ENCODE measurements at places on chromosomes 6 and 20.

- no peak for DNase-seq
Measured at GRCh38 chr6:79778816-79779215, 147.7 kb downstream of the SH3BGRL2 start.

GRCh38 chr6:16043171-16044135, 85.4 kb upstream of the MYLIP start:
- no peak for DNase-seq

GRCh38 chr20:13265941-13266340, 44.9 kb downstream of the ISM1 start:
- DNase-seq = no peak

- DNase-seq = no peak
Measured at GRCh38 chr6:100101644-100102043, 107.6 kb upstream of the MCHR2 start.

GRCh38 chr6:36603222-36604089, 9.3 kb downstream of the SRSF3 start:
- no peak for DNase-seq

- DNase-seq = no peak
Measured at GRCh38 chr20:33936656-33937055, 57.1 kb upstream of the RALY start.

DNA sequence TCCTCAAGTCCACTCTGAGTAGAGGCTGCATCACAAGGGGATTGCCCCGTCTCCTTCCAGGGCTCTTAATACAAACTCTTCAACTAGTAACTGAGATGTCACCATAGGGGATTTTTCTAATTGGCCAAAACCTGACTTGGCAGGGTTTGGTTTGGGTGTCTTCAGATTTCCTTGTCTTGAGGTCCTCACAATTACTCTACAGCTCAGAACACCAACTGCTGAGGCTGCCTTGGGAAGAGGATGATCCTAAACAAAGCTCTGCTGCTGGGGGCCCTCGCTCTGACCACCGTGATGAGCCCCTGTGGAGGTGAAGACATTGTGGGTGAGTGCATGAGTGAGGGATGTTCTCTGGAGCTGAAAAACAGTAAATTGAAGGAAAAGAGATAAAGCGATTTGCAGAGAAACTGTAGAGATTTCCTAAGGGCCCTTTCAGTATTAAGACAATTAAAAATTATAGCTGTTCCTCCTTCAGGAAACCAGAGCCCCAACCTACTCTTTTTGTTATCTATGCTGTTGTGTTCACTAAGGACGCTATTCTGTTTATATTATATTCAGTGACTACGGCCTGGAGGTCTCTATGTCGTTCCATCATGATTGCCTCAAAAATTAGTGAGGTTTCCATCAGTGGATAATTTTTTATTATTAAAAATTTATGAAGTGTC, at the start of gene HLA-DQA1:
Gene HLA-DQA1, plus strand, starts transcription at position 188 of the 662 bp plus-strand sequence. Its CDS starts 53 bp downstream, at position 241.
- DNase-seq = no peak

- no peak for DNase-seq
Measured at GRCh38 chr6:78942446-78942845, 75.1 kb downstream of the IRAK1BP1 start.

GRCh38 chr20:44572551-44573500, 9.6 kb upstream of the PKIG start:
- DNase-seq = no peak

- no peak for DNase-seq
Measured at GRCh38 chr6:31888276-31889258, 8.9 kb downstream of the EHMT2 start.

GRCh38 chr20:52766645-52767435, 205.3 kb upstream of the TSHZ2 start:
- DNase-seq = no peak

GRCh38 chr6:72940265-72940664, 285.0 kb downstream of the KHDC1L start:
- DNase-seq = no peak

DNA sequence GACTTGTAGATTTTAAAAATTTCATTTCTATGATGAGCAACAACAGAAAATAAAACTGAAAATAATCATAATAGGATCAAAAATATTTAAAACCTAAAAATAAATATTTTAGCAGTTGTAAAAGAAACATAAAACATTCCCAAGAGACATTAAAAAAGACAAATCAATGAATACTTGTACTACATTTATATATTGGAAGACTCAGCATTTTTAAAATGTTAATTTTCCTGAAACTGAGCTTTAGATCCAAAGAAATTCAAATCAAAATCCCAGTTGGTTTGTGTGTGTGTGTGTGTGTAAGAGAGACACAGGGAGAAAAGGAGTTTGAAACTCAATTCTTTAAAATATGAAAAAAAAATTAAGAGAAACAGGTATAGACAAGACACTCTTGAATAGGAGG, 38.7 kb upstream of the DSE start:
- DNase-seq = no peak

Data from NCI-H1105 (cell line).